Ureter (tissue), 1 donor: ENCODE measurements at places on chromosomes 7 and 10.

DNA sequence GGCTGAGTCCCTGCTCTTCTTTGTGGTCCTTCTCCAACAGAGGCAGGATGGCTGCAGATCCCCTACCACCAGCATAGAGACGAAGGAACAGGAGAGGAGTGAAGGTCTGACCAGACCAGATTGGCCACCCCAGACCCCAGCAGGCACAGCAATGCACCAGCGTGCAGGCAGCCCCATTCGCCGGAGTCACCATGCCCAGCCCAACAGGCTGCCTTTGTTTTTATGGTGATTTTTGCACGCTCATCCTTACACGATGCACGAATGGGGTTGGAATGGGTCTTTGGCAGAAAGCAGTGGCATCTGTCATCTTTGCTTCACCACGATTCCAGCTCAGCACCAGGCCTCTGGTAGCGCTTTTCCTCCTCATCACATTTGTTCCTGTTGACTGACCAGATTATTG lies 427.6 kb downstream of the INHBA start:
- no peak for DNase-seq

GRCh38 chr7:84247591-84247990 lies 53.0 kb upstream of the SEMA3A start:
- DNase-seq = no peak

DNA sequence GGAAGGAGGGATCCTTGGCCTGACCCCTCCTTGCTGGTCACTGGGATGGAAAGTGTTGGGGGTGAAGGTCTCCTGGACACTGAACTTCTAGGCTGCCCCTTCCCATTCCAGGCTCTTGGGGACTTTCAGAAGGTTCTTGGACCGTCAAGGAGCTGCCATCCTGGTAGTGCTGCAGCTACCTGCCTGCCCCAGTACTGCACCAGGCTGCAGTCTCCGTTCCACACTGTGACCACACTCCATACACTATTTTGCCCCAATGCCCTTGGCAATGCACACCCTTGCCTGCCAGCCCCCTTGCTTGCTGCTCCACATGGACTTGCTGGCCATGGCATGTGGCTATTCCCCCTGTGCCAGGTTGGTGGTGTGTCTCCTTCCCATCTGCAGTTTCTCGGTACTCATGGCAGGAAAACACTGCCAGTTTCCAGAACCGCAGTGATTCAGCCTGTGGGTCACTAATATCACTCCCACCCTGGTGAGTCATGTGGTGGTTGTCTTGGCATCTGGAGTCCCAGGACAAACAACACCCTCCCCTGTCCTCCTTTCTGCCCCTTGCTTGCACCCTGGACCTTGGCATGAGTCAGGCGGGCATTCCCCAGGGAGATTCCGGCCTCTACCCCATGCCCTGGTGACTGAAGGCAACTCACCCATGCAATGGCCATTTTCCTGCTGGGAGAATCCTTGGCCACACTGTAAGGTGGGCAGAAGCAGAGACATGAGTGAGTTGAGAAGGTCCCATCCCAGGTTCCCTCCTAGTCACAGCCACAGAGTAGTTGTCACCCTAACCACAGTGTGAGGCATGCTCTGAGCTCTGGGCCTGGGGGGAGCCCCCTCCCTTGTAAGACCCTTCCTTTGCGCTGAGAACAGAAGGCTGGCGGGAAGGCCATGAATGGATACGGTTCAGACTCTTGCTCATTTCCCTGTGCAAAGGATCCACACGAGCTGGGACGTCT lies 32.8 kb downstream of the GOLGA7B start:
- no peak for DNase-seq

GRCh38 chr10:3886641-3887251 lies 101.7 kb upstream of the KLF6 start:
- no peak for DNase-seq
